NCI-H524 (cell line): ENCODE measurements at places on chromosomes 16 and 17.

DNA sequence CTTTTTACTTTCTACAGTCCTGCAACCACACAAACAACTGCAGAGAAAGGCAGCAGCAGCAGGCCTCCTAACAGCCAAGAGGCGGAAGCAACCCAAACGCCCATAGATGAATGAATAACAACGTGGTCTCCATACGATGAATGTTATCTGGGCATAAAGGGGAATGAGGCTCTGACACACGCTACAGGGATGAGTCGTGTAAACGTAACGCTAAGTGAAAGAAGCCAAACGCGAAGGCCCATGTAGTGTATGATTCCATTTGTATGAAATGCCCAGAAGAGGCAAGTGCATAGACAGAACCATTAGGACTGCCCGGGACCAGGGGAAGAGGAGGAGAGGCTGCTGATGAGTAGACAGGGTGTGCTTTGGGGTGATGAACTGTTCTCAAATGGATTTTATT lies 94.8 kb upstream of the DNAH17 start:
- no peak for DNase-seq

- DNase-seq: no peak
Observed at GRCh38 chr16:80743772-80744171, 60.6 kb downstream of the CDYL2 start.

DNA sequence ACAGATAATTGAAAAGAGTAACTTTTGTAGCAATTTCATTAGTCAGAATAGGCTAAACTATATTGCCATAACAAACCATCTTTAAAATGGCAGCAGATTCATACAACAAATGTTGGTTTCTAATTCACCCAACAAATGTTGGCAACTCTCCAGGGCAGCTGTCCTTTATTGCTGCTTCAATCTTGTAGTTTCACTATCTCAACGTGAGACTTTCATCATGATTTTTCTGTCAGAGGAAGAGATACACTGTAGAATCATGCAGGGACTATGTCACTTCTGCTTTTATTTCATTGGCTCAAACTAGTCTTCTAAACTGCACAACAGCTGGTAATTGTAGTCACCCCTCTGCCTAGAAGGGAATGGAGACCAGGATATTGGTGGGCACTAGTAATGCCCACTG lies 174.2 kb downstream of the TANC2 start:
- DNase-seq: peak; percentile 71

GRCh38 chr17:40794466-40794865 lies 5.3 kb downstream of the KRT28 start:
- no peak for DNase-seq

DNA sequence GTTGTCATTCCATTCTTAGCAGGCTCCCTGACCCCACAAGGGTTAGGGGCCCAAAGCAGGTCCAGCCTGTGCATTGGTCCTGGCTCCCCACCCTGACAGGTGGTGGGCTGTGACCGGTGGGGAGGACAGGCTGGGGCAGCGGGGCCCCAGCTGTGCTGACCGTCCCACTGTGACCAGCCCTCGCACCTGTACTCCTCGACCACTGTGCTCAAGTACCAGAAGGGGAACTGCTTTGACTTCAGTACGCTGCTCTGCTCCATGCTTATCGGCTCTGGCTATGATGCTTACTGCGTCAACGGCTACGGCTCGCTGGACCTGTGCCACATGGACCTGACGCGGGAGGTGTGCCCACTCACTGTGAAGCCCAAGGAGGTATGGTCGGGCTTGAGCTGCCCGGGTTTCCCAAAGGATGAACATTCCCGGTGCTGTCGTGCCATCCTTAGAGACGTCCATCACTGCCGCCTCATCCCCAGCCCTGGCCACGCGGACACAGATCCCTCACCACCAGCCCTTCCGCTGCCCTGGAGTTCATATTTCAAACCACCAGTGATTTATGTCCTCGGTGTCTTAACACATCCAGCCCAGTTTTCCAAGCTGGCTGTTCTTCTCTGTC lies 7.3 kb downstream of the DRC7 start:
- DNase-seq: no peak

DNA sequence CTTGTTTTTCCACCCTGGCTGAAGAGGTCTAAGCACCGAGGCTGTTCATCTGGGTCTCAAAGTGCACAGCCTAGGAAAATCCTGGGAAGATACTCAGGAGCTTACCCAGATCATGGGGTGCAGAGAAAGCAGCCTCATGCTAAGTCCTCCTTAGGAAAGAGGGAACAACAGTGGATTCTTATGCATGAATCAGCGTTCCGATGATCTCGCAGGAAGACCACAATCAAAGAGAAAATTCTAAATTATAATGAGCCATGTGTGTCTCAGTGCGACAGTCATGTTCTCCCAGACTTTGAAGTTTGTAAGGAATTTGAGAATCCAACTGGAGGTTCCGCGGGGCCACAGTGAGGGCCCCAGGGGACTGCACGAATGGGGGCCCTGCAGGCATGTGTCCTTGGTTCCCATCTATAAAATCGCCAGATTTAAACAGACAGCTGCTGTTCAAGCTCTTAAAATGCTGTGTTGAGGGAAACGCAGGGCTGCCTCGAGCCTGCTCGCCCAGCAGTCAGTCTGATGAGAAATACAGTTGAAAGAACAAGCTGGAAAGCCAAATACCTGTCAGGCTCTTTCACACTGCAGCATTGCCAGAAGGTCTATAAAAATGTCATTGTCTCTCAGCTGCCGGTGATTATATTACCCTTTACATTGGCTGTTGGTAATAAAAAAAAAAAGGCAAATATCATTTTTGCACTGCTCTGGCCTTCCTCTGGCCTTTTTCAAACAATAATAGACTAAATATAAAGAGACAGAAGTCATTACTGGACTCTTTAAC lies 152.1 kb downstream of the PMP22 start:
- no peak for DNase-seq

DNA sequence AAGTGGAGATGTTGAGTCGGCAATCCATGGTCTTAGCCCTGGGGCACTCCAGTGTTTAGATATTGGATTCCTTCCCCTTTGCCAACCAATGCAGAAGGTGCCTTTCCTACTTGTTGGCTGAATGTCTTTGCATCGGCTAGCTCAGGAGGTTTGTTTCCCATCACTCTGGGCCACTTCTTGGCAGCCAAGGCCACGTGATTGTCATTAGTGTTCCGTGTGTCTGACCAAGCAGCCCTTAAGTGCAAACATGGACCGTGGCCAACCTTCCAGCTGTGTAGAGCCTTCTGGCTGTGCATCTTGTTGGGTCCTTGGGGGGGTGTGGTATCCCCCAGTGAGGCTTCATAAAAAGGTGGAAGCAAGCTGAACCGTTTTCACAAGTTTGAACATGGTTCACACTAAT lies 66.0 kb downstream of the GNAO1 start:
- DNase-seq: peak; percentile 91

- DNase-seq: no peak
Observed at GRCh38 chr17:8237886-8238285, 10.0 kb downstream of the CTC1 start.

DNA sequence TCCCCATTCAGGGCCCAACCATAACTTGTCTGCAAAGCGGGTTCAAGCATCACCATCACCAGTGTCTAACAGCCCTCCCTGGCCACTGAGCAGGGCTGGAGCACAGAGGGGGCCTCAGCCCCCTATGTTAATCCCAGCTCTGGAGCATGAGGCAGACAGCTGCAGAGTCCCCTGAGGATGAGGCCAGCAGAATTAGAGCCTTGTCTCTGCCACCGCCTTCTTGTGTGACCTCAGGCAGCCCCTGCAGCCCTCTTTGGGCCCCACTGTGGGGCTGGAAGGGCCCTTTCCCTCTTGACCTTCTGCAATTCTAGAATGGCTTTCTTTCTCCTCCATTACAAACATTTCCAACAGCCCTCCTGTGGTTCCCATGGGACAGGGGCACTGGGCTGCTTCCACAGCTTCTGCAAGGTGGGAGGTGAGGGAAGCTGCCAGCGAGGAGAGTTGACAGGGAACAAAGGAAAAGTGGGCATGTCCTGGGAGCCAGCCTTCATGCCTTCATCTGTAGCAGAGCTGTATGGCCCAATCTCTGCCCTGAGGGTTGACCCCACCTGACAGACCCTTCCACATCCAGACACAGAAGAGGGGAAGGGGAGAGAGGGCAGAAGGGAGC lies 65.7 kb downstream of the TMEM132E start:
- peak; percentile 16 for DNase-seq
